ENCODE measurements at places on chromosomes 4 and X.

DNA sequence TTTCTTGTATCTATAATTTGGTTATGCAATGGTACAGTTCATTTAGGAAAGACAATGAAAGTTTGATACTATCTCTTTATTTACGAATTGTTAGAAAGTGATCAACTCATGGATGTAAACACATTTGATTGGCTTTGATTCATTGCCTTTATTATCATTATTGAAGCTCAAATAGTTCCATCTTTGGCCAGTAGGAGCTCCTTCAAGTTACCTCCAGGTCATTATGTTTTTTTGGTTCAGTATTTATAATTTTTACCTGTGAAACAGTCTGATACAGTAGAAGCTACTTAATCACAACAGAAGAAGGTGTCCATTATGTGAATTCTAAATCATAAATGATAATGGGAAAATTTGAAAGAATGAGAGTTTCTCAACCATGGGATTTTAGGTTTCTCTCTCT lies 12.4 kb downstream of the NPY5R start:
- DNase-seq = no peak

DNA sequence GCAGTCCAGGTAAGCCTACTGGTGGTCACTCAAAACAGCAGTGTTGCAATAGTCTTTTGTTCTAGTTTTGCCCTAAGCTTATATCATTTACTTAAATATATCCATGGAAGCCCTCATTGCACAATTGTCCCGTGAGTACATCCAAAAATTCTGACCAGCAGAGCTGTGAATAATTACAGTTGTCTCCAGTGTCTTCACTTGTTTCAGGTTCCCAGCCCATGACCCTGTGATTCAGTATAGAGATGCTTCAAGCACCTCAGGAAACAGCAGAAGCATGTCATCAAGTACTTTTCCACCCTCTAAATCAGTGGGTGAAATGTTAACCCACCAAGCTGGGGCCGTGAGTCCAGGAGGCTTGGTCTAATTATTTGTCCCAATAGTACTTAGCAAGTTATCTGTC lies 214.9 kb upstream of the RPS6KA3 start:
- DNase-seq = no peak

DNA sequence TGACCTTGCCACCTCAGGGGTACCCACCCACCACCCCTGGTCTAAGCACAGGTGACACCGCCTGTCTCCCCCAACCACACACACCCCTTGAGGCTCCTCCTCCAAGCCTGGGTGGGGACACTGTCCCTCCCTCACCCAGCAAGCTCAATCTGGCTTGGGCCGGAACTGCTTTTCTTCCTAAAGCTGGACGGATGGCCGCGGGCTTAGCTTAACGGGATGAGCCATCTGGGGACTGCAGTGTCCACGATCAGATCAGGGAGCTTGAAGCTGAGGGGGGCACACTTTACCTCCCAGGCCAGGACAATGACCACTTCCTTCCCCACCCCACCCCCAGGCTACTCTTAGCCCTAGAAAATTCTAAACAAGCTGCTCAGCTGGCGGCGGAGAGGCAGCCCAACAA lies 1.0 kb upstream of the SLC6A8 start:
- DNase-seq = no peak

GRCh38 chr4:132227151-132227856 lies 921.8 kb upstream of the PCDH10 start:
- DNase-seq = no peak

GRCh38 chr4:14196131-14196530 lies 568.6 kb upstream of the BOD1L1 start:
- DNase-seq = no peak

GRCh38 chr4:15018361-15018760 lies 16.1 kb downstream of the CPEB2 start:
- no peak for DNase-seq

DNA sequence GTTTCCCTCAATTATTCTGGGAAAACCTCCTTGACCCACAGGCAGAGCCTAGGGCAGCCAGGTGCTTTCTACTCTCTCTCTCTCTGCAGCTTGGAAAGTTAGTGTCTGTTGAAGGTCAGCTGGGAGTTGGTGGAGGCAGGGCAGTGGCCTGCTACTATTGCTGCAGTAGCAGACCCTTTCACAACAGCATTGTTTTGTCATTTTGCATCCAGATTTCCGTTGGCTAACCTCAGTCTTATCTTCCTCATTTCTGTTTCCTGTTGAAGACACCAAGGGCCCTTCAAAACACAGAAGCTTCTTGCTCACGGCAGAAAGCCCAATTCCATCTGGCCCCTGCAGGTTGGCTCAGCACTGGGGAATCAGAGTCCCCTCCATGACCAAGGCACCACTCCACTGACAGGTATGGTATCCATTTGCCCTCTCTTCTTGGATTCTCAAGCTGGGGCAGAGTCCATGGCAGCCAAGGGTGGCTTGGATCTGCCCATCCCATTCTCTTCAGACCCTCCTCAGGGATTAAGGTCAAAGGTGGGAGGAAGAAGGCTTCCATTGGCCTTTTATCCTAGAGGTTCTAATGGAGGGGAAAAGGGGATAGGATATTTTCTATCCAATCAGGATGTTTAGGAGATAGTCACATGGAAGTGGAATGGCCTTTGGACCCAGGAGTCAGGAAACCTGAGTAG lies 24.6 kb downstream of the VSIG4 start:
- no peak for DNase-seq

DNA sequence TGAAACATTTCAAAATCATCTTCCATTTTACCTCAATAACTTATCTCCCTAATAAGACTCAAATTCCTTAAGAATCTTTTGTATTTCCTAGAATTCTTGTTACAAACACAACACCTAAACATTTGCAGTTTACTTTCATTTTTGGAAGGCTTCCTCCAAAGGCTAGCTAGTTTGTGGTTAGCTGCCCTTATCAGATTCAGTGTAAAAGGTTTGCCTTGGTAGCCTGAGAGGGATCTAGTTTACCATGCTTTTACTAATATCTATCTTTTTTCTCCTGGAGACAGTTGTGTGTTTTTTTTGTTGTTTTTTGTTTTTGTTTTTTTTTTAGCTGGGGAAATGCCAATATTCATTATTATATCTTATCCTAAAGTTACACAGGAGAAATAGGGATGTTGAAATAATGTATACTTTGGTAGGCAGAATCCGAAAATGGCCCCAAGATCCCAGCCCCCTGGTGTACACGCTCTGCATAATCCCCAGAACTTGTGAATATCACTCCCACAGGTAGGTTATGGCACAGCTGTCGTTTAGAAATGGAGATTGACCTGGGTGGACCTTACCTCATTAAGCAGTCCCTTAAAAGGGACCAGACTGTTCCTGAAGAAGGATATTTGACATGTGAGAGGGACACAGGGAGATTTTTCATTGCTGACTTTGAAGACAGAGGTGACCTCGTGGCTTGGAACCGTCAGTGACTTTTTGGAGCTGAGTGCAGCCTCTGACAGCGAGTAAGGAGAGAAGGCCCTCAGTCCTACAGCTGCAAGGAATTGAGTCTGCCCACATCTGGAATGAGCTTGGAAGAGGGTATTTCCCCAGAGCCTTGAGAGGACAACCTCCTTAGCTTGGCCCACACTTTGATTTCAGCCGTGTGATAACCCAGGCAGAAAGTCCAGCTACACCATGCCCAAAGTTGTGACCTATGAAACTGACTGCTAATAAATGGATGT lies 33.4 kb downstream of the SEPTIN11 start:
- DNase-seq = no peak

- no peak for DNase-seq
Observed at GRCh38 chr4:7254736-7255487, 62.6 kb downstream of the SORCS2 start.

- DNase-seq = peak; percentile 17
Observed at GRCh38 chr4:4575284-4576211, 33.7 kb upstream of the STX18 start.

GRCh38 chr4:6403400-6403685 lies 69.1 kb downstream of the PPP2R2C start:
- DNase-seq = no peak

DNA sequence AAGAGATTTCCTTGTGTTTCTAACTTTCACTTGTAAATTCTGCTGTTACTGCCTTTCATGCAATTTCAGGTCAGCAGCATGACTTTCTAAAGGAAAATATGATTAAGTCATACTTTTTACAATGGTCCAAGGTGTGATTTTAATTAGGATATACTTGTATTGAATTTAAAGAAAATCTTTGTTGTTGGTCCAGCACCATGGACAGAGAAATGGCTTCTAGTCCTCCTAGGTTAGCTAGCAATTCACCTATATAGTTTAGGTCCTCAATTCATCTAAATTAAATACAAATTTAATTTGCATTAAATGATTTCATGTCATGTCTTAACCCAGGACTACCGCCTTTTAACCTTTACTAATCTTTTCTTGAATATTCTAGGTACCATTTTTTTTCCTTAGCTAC lies 304.9 kb upstream of the RPS6KA3 start:
- DNase-seq = no peak
